ENCODE measurements at places on chromosomes 3 and 15.

- no peak for DNase-seq
These were observed 33.4 kb downstream of the PDZRN3 start for GRCh38 chr3:73591286-73591800.

DNA sequence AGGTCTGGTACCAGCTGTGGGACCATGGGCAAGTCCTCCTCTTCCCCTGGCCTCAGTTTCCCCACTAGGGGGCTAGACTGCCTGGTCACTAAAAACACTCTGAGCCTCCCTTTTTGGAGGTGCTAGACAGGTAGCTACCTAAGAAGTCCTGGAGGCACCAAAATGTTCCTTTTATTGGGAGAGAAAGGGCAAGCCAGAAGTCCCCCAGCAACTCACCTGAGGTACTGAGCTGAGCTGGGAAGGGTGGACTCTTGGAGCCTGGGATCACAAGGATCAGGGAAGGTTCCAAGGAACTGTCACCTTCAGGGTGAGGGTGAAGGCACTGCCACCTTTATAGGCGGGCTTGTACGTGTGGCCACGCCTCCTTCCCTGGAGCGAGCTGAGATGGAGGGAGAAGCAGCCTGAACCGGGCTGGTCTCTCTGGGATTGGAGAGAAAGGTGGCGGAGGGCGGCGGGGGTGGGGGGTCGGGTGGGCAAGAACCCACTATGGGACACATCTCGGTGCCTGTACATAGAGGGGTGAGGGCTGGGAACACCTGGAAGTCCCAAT, at the start of gene CYP1A1:
TSS of gene CYP1A1 (minus strand) at position 304 of the 550 bp plus-strand sequence. CDS start 2,431 bp downstream, outside the sequence.
- DNase-seq: no peak

GRCh38 chr3:32959371-32959770, 7.9 kb downstream of the CCR4 start:
- DNase-seq: no peak

- peak; percentile 29 for DNase-seq
These were observed 2.6 kb downstream of the DALRD3 start for GRCh38 chr3:49015765-49016164.

DNA sequence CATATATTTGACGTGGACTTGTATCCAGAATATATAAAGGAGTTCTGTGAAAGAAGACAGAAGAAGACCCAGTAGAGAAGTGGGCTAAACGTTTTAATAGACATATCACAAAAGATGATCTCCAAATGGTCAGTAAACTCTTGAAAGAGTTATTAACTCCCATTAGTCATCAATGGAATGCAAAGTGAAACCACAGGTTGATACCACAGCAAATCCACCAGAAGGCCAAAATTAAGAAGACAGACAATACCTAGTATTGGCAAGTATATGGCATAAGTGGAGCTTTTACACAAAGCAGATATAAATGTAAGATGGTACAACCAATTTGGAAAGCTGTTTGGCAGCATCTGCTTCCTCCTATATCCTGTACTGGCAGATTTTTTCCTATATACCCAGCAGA, 6.0 kb downstream of the SPATA16 start:
- peak; percentile 60 for DNase-seq

- DNase-seq: no peak
These were observed 712.3 kb upstream of the LMCD1 start for GRCh38 chr3:7789324-7789723.

DNA sequence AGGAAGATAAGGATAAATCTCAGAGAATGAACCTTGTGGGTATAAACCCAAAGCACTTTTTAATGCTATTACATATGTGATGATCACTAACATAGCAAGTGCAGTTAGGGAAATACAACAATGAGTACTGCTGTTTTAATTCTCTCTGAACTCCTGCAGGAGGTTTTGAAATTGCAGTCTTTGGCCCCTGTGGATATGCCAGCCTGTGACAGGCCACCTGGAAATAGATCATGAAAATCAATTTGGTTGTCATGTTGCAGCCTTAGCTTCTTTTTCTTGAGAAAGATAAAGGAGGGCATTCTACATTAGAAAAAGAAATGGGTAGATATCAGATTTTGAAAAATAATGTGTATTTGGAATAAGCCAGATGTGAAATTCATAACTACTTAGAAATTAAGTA, 103.6 kb downstream of the RSRC1 start:
- DNase-seq: no peak

- no peak for DNase-seq
These were observed 313.7 kb downstream of the RYR3 start for GRCh38 chr15:33624439-33624838.

DNA sequence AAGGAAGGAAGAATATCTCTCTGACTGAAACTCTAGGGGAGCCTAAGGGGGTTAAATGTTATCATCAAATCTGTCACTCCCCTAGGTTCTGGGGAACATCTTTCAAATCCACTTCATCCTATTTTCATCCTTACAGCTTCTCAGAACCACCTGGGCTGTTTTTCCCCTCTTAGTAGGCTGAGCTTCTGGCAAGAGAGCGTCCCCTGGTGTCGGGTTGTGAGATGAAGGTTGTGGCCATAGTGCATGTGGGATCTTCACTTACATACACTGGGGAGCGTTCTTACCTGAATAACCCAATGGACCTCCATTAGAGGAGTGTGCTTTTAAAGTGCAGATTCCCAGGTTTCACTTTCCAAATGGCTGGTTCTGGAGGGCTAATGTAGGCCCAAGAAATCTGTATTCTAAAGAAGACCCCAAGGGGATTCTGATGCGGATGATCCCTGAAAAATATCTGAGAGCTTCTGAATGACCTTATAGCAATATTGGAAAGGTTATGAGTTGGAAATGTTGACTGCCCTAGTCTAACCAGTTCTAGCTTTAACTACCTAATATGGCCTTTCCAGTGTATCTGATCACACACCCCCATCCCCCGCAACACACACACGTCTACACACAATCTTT, 663.7 kb downstream of the AGBL1 start:
- peak; percentile 23 for DNase-seq

DNA sequence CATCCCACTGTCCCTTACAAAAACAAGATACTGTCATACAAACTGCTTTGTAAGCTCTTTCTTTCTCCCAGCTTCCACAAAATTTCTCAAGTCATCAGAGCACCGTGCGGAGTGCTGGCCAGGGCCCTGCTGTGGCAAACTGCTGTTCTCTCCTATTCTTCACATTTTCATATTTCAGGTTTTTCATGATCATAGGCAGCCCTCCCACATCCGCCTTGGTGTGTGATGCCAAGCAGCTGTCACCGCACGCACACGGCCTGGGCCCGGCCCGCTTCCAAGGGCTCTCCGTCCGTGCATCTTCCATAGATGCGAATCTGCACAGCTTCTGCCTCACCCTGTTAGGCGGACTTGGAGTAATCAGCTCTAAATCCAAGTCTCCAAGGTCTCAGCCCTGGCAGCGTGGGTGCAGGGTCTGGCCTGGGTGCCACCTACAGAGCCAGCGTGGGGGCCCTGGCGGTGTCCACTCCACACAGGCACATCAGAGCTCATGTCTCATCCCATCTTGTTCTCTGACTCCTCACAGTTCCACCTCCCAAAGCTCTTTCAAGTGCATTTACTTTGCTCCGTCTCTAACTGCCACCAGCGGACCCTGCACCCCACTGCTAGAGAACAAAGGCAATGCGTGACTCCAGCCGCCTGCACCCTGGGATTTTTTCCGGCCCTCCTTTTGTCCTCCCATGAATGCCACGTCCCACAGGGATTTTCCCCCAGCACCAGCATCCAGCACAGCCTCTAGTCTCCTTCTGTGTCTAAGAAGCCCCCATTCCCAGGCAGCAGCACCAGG, 27.2 kb downstream of the CYFIP1 start:
- no peak for DNase-seq

- DNase-seq: no peak
These were observed 7.8 kb downstream of the LRCH3 start for GRCh38 chr3:197798863-197799262.
